Vagina (tissue), 2 donors: ENCODE measurements at places on chromosomes 12 and 14.

- DNase-seq: no peak
These were observed 18.6 kb upstream of the OR10AD1 start for GRCh38 chr12:48221645-48222044.

GRCh38 chr12:93847517-93848474 lies 170.6 kb downstream of the CRADD start:
- no peak for DNase-seq

- no peak for DNase-seq
These were observed 156.3 kb downstream of the NUBPL start for GRCh38 chr14:31717294-31718085.

DNA sequence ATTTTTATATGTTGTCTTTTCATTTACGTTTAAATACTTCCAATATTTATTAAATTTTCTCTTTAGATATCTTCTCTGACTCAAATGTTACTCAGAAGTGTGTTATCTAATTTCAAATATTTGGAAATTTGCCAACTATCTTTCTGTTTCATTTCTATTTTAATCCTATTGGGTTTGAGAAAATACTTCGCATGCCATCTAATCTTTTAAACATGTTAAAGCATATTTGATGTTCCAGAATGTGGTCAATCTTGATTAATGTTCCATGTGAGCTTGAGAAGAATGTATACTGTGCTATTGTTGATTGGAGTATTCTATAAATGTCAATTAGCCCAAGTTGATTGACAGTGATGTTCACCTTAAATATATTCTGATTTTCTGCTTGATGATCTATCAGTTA lies 11.9 kb upstream of the DCN start:
- no peak for DNase-seq

GRCh38 chr12:46946137-46946536 lies 120.3 kb upstream of the SLC38A4 start:
- no peak for DNase-seq

GRCh38 chr12:11748903-11749302 lies 99.4 kb downstream of the ETV6 start:
- no peak for DNase-seq
